ENCODE measurements at places on chromosomes 12 and 14. TPM values are rescaled to one million over a fixed set of nuclear protein-coding genes. Genes with fewer than 3 reads are reported as not detected.

DNA sequence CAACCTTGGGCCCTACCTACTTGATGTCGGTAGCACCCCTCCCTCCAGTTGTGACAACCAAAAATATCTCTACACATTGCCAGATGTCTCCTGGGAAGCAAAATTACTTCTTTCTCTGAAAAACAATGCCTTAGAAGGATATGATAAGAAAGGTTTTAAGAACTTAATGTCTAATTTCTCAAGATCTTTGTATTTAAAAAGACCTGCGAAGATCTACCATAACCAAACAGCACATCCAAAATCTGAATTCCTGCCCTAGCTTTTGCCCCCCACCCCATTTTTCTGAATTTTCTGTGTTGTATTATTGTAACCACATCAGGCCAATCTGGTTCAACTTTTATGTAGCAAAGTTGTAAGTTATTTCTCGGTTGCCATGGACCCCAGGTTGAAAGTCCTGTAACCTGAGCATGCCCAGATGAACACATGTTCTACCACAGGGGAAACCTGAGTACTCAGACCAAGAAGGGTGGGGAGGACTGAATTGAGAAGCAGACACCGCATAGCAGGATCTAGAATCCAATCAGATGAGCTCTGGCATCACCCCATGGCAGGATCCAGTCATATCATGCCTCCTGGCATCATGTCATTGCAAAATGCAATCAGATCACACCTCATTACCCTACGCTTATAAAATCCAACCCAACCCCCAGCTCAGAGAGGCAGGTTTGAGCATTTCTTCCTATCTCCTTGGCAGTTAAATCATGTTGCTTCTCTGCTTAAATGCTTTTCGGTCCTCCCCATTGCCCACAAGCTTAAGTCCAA, 8.7 kb downstream of the TMEM253 start:
- DNase-seq, result no peak

The SLCO1B1 gene
- total RNA-seq, result not detected

The DAO gene
- total RNA-seq, result not detected

DNA sequence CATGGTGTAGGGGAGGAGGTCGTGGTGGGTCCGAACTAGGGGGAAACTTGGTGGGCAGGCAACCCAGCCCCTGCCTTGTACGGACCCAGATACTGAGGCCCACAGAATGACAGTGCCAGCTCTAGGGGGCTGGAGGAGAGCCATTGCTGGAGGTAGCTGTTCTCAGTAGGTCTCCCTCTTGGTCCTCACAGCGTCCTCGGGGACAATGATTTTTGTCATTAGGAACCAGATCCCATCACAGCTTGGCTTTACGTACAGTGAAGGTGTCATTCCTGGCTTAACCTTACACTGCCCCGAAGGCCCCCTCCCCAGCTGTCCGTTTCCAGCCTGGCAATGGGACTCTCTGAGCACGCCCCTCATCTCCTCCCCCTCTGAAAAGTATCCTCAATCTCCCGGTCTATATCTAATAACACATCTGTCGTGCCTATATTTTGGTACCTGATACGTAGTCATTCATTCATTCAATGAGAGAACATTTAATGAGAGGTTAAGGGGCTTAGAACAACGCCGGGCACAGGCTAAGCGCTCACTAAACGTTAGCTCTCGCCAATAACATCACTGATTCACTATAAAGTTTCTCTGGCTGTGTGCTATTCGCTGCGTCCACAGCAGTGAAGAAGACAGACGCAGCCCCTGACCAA, 597 bp upstream of the DYNC1H1 start:
- DNase-seq, result no peak

- DNase-seq, result peak; percentile 91
Observed at GRCh38 chr12:113850309-113851056, 115.6 kb downstream of the RBM19 start.

GRCh38 chr12:47648056-47648579, 57.7 kb downstream of the RPAP3 start:
- DNase-seq, result no peak

- DNase-seq, result no peak
Observed at GRCh38 chr12:119674560-119674959, 6.6 kb downstream of the PRKAB1 start.

Data from osteoblast (primary cell).